Mucosa of gallbladder (tissue), 1 donor: ENCODE measurements at places on chromosomes 12 and 14. TPM values are rescaled to one million over a fixed set of nuclear protein-coding genes. Genes with fewer than 3 reads are reported as not detected.
A peak's percentile ranks its signal among the peaks of the same experiment; 100 is the strongest.

The IFNG-AS1 gene
- not detected for total RNA-seq

DNA sequence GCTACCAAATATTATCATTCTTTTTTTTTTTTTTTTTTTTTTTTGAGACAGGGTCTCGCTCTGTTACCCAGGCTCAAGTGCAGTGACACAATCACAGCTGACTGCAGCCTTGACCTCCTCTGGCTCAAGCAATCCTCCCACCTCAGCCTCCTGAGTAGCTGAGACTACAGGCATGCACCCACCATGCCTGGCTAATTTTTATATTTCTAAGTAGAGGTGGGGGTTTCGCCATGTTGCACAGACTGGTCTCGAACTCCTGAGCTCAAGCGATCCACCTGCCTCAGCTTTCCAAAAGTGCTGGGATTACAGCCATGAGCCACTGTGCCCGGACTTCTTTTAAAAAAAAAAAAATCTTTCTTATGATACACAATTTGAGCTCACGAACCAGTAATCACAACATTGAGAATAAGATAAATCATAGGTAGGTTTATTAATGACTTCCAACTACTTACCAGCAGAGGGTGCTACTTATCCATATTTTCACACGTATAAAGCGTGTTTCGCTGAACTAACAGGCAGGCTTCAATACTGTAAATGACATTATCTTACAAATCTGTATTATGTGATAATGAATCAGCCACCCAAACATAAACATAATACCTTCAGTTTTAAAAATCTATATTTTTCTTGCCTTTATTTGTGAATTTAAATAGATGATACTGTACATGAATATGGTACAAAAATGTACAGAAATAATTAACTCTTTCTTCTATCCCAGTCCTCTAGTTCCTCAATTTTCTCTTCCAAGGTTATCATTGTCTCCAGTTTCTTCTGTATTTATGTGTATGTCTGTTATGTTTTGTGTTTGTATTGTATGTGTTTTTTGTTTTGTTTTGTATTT lies 42.5 kb upstream of the BCAT1 start:
- DNase-seq, result no peak

DNA sequence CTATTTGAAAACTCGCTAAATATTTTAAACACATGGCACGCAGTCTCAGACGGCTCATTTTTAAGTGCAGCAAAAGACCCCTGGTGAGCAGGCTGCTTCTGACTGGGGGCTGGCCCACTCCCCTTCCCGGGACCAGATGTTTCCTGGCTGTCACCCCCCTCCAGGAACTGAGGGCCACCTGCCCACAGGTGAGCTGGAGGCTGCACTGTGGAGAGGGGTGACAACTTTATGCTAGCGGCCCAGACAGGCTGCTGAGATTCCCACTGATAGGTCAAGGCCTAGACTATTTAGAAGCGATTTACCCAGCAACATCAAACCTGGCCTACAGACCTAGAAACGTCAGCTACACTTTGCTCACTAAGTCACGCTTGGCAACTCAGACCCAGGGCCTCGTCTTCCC lies 92.1 kb downstream of the BCL11B start:
- no peak for DNase-seq

DNA sequence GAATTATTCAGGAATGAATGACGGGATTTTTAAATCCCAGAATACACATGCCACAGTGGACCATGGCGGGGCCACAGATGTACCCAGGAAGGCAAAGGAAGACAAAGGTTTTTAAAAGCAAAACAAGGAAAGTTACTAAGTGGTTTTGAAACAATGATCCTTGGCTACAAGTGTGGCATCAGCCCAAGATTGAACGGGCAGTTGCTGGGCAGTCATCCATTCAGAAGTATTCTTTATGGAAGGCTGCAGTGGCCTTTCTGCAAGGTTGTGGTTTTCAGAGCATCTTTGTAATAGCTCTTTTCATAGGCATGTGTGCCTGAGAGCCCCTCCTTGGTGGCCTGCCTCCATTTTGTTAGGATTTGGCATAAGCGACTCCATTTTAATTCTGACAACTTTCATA lies 13.4 kb upstream of the IFI27 start:
- DNase-seq, result no peak

The WDR89 gene
- 13.9 TPM for total RNA-seq

DNA sequence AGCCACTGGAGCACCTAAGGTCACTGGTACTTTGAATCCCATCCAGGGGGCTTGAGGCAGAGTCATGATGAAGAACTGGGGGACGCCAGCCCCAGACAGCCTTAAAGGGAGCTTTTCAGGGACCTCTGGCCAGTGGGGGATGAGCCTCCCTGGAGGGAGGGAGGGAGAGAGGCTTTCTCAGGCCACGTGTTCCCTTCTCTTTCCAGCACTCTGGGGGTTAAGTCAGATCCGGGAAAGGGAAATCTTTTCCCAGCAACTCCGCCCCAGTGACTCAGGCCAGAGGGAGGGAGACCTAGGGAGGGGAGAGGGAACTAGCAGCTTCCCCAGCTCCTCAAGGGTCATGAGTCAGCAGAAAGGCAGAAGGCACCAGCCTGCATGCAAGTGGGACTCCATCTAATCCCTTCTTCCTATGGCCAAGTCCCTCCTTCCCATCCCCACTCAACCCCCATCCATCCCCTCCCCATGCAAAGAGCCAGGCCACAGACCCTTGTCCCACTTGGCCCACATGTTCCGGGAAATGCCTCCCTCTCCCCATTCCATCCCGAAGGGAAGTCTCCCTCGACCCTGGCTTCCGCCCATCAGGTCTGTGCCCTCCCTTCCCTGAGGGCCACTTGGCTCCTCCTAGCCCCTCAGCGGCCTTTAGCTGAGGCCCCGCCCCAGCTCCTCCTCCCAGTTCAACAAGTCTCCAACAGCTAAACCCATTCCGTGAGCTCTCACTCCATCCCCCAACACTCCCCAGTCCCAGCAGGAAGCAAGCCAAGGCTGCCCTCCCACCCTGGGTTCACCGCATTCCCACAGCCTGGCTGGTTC lies 5.6 kb downstream of the TNFRSF1A start:
- peak; percentile 90 for DNase-seq

DNA sequence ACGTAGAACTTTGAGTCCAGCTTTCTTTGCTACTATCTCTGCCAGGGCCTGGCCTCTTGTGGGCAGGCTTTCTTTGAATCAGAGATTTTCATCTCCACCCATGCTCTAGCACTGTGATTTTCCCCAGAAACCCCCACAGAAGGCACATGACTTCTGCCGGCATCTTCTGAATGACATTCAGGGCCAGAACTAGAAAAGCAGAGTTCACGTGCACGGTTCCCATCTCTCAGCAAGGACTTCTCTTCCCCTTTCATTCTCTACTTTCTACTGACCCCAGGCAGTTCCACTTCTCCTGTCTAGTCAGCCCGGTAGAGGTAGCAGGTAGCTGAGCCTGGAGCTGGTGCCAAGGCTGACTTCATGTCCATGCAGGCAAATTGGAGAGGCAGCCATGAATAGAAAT lies 26.9 kb downstream of the BATF start:
- DNase-seq, result no peak

GRCh38 chr12:91109581-91110310 lies 1.5 kb downstream of the LUM start:
- no peak for DNase-seq

DNA sequence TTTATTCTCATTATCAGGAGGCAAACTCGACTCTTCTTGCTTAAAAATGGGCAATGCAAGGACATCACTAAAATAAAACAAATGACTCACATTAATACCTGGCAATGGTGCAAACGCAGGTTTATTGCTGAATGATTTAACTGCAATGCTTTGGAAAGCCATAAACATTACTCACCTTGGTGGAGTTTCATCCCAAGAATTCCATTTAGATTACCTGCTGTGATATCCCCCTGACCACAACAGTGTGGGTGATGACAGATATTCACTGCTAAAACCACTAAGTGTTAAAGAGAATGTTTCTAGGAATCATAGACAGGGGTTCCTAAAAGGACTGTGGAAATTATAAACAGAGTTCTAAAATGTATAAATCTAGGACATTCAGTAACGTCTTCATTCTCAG lies 35.3 kb upstream of the CSRNP2 start:
- DNase-seq, result no peak

DNA sequence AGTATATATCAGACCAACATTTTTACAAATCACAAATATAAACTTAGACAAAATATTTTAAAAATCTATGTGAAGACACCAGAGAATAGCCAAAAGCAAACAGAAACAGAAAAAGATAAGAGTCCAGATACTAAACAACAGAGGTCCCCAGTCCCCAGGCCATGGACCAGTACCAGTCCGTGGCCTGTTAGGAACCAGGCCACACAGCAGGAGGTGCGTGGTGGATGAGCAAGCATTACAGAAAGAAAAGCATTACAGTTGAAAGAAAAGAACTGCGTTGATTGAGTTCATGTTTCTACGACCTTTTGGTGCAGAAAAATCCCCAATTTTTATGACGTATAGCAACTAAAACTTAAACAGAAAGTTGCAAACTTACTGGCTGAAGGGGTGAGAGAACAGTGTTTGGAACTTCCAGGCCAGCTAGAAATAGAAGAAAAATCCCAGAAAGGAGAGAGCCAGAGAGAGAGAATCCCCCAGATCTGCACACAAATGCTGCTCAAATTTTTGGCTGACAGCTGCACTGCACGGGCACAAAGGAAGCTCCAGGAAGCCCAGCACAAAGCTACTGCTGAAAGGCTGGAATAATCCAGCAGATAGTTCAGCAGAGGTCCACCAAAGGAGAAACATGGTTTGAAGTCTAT lies 159.6 kb upstream of the C14orf180 start:
- DNase-seq, result no peak
